ENCODE measurements at places on chromosomes 1 and 21.
A peak's percentile ranks its signal among the peaks of the same experiment; 100 is the strongest.

DNA sequence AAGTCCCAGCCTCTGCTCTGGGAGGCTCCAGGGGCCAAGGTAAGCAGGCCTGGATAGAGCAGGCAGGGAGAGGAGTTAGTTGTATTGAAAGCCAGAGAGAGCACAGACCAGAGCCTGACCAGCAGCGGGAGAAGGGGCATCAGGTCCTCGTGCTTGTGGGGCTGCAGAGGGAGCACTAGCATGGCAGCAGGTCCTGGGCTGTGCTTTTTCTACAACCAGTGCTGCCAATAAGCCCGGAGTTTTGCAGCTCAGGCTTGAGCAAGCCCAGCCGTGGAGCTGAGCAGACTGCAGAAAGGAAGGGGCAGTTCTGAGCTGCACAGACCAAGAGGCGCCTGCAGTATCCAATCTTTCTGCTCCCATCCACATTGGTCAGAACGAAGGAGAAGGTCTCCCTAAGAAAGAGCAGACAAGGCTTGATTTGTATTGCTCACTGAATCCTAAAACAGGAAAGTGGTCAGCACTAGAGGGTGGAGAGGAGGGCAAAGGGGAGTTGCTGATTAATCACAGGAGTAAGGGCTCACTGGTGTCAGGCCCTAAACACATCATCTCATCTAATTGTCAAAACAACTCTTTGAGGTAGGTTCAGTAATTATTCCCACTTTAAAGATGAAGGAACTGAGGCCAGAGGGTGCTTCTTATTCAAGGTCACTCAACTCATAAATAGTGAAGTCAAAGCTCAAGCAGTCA is 2.7 kb downstream of the DENND2D start:
- no peak for DNase-seq

- no peak for DNase-seq
These were observed 12.1 kb downstream of the PLXNA2 start for GRCh38 chr1:208231881-208232661.

- no peak for DNase-seq
These were observed 36.7 kb upstream of the RASAL2 start for GRCh38 chr1:178057141-178057765.

GRCh38 chr1:246680696-246681130 is 43.5 kb upstream of the SCCPDH start:
- DNase-seq, result no peak

DNA sequence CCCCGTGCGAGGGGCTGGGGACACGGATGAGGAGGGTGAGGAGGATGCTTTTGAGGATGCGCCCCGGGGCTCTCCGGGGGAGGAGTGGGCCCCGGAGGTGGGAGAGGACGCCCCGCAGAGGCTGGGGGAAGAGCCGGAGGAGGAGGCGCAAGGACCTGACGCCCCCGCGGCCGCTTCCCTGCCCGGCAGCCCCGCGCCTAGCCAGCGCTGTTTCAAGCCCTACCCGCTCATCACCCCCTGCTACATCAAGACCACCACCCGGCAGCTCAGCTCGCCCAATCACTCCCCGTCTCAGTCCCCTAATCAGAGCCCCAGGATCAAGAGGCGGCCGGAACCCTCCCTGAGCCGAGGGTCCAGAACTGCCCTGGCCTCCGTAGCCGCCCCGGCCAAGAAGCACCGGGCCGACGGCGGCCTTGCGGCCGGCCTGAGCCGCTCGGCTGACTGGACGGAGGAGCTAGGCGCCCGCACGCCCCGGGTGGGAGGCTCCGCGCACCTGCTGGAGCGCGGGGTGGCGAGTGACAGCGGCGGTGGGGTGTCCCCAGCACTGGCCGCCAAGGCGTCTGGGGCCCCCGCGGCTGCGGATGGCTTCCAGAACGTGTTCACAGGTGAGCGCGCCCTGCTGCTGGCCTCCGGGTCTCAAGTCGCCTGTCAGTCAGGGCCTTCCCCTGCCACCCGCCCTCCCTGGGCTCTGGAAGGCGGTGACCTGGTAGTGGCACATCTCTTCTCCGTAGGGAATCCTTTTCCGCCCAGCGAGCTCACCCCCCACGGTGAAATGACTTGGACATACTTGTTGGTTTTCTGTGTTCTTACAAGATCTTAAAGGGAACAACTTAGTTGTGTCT is 1.7 kb downstream of the FMN2 start:
- DNase-seq, result no peak

DNA sequence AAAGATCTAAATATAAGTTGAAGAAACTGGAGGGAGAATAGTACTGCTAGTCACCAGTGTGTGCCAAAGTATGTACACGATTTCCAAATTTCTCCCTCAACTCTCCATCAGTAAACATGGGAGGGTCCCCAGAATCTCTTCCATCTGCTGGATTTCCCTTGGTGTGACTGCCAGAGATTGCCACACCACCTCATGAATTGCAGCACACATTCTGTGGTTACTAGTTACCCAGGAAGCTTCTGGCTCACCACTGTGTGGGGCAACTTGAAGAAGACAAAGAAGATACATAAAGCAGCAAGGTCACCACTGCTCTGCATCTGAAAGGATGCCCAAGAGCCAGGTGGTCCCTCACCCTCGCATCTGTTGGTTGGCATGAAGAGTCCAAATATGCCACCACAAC is 191.7 kb upstream of the ESRRG start:
- no peak for DNase-seq

GRCh38 chr1:39933956-39934941 is 20.7 kb upstream of the MFSD2A start:
- peak; percentile 94 for DNase-seq

- DNase-seq, result no peak
These were observed 8.8 kb upstream of the CCDC27 start for GRCh38 chr1:3743421-3743820.

DNA sequence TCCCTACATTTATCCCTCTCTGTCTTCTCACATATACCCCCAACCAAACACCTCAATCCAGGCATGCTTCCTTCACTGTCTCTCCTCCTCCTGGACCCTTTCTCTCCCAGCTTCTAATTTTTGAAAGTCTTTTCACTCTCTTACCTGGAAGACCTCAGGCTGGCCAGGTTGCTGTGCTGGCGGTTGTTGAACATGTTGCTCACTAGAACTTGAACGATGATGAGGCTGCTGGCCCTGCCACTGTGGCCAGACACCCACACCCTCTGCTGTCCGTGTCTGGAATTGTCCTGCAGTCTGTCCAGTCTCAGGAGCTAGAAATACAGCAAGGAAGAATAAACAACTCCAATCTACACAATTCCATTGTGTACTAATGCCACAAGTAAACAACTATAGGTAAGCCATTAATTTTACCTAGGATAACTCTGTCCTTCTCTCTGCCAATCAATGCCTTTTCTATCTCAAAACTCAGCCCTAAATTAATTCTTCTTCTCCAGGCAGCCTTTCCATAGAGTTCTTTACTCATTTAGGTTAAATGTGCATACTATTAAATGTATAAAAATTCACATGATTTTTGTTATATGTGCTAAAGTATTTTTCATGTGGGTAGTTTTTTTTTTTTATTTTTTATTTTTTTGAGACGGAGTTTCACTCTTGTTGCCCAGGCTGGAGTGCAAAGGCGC is 5.1 kb upstream of the CTSK start:
- peak; percentile 72 for DNase-seq
